ENCODE measurements at places on chromosomes 6 and 20.

- no peak for DNase-seq
These were observed 5.7 kb downstream of the COMMD7 start for GRCh38 chr20:32737371-32738223.

- DNase-seq, result no peak
These were observed 39.8 kb downstream of the MAP3K7 start for GRCh38 chr6:90547079-90547478.

DNA sequence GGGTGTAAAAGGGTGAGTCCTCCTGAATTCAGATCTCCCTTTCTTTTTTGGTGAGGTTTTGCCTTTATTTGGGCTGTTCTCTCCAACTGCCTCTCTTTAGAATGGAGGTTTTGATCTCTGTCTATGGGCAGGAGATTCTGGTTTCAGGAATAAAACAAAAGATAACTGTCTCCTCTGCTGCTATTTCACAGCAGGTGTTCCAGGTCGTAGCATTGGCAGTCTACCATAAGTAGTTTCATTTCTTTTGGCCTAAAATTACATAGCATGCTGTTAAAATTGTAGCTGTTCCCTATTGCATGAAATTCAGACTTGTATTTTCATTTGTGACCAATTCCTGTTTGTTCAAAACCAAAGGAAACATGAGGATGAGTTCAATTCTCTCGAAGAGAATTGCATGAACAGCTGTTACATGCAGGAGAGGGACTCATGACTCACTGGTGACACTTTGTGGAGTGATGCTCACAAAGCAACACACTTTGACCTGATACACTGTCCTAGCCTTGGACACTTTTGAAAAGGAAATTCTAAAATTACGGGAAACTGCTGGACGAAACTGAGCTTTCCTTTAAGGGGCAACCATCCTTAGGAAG, 76.8 kb upstream of the SIRPG start:
- DNase-seq, result peak; percentile 64

DNA sequence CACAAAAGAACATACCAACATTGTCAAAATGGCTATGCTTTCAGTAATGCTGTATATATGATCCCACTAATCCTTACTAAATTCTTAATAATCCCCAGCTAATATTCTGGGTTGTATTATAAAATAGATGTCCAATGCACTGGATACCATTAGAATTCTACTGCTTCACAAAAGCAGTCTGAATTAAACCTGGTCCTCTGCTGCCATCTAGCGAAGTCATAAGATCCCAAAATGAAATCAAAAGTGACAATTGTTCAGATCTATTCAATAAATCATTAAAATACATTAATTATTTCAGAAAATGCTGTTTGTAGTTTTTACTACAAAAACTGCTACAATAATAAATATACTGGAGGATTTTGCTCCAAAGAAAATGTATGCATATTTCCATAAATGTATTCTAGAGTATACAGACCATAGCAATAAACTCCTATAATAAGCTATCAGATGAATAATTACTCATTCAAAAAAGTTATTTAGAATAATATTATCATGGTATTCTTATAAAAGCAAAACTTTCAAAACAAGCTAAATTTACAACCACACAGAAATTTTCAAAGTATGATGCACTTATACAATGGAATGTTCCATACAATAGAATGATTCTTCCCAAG, 92.6 kb downstream of the RNGTT start:
- peak; percentile 10 for DNase-seq

- DNase-seq, result peak; percentile 67
These were observed 18.3 kb downstream of the RAET1L start for GRCh38 chr6:150006961-150007464.

GRCh38 chr20:5272268-5272667, 44.5 kb downstream of the PROKR2 start:
- DNase-seq, result no peak

- DNase-seq, result no peak
These were observed 213.4 kb downstream of the HIVEP2 start for GRCh38 chr6:142731611-142732010.

- no peak for DNase-seq
These were observed 37.2 kb downstream of the ELOVL5 start for GRCh38 chr6:53311586-53311935.

DNA sequence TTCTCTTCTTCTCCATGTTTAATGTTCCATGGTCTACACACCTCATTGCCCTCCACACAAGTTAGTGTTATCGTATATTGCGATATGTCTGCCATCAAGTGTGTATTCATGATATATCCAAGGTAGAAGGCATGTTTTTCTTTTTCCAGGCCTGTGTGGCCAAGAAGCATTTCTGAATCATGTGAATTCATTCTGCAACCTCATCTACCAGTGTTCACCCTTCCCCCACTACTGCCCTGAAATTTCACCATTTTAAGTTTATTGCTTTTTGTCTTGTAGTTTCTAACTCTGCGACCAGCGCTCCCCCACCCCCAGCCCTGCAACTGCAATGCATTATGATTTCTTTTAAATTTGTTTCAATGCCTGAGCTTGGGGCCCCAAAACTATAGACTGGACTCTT, 618.0 kb upstream of the FLRT3 start:
- DNase-seq, result no peak

DNA sequence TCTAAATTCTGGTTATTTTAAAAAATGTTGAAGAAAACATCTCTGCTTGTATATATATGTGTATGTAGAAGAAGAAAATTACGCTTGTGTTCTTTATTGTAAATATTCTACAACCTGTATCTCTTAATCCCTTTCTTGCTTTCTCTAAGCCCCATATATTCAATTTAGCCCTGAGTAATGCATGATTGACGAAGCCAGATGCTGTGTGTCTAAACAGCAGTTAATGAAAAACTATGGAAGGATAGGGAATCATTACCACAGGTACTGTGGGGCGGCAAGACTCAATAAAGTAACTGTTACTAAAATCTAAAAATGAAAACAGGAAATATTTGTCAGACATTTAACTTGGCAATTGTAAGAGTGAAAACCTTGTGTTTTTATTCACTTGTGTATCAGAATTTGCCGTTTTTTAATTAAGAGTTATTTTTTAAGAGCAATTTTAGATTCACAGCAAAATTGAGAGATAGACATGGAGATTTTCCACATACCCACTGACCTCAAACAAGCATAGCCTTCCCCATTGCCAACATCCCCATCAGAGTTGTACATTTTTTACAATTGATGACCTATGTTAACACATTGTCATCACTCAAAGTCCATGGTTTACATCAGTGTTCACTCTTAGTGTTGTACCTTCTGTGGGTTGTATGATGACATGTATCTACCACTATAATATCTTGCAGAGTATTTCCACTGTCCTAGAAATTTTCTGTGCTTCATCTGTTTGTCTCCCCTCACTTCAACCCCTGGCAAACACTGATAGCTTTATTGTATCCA, 76.7 kb downstream of the BCKDHB start:
- no peak for DNase-seq

DNA sequence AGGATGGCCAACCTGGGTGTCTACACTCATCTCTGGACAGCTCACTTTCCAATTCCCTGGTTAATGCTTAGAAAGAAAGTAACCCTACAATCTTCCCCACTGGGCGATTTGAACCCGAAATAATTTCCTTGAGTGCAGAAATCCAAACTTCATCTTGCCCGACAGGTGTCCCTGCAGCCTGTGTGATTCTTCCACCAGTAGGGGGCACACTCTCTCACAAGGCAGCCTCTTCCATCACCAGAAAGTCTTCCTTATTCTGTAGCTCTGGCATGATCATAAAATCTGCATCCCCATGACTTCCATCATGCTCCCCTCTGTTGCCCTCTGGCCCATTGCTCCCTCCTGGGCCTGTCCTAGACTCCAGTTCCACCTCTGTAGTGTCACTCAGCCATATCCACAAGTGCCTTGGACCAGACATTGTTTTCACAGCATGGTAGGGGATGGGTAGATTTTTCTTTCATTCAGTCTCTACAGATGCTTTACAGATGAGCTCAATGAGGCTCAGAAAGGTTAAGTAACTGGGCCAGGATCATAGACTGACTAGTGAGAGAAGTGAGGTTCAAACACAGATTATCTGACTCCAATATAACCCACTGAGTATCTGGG, 170.4 kb upstream of the SPTLC3 start:
- DNase-seq, result no peak

- no peak for DNase-seq
These were observed 29.8 kb upstream of the SYNJ2 start for GRCh38 chr6:157951828-157952227.

GRCh38 chr20:46698788-46699187, 9.5 kb upstream of the TP53RK start:
- DNase-seq, result no peak

DNA sequence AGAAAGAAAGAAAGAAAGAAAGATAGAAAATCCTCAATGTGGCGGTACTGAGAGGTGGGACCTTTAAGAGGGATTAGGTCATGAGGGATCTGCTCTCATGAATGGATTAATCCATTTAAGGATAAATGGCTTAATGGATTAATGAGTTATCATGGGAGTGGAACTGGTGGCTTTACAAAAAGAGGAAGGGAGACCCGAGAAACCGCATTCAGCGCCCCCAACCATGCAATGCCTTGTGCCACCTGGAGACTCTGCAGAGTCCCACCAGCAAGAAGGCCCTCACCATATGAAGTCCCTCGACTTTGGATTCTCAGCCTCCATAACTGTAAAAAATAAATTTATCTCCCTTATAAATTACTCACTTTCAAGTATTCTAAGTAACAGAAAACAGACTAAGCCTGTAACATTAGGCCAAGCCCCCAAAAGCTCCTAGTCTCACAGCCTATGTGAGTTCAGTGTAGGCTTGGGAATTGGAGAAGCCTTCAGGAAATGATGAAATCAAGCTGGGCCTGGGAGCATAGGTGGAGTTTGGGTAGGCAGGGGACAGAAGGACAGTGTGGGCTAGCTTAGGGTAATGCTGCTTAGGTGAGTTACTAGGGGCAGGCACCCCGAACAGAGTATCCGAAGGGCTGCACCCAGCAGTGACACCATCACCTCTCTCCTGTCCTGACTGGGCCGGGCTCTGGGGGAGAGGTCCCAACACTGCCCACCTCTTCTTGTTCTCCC, 36.2 kb upstream of the RNF24 start:
- no peak for DNase-seq

GRCh38 chr6:44627091-44627882, 239.8 kb downstream of the CDC5L start:
- DNase-seq, result no peak

- no peak for DNase-seq
These were observed 77.8 kb upstream of the TGM3 start for GRCh38 chr20:2217857-2218539.

DNA sequence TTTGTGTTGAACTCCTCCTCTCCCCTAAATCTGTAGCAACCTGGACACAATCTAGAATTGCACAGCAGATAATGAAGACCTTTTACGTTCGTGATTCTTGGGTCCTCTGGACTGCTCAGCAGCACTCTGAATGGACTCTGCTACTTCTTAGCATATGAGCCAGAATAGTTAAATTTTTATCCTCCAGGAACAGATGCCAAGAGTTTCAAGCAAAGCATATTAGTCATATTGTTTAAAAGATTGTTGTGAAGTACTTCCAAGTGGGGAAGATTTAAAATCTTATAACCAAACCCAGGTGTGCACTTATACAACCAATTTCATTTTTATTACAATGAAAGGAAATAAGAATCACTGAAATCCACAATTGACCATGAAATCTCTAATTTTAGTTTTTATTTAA, 118.9 kb upstream of the EXOC2 start:
- no peak for DNase-seq

DNA sequence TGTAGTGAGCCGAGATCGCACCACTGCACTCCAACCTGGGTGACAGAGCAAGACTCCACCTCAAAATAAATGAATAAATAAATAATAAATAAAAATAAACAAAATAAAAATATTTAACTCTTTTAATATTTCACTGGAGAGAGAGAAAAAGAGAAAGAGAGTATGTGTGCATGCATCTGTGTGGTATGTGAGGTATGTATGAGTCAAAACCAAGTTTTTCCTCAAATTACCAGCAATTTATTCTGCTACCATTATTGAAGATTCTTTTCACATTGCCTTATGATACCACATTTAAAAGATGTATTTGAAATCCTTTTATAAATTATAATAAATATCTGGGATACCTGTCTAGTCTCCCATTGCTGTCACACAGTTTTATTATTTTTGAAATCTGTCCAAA, 122.1 kb downstream of the CD164 start:
- no peak for DNase-seq

- no peak for DNase-seq
These were observed 188.2 kb upstream of the FOXQ1 start for GRCh38 chr6:1123386-1124375.

- DNase-seq, result no peak
These were observed 180.0 kb downstream of the TMEM242 start for GRCh38 chr6:157143171-157143889.
